ENCODE measurements at places on chromosomes 16 and 17. TPM values are rescaled to one million over a fixed set of nuclear protein-coding genes. Genes with fewer than 3 reads are reported as not detected.

Gene COPRS
- total RNA-seq: 34.7 TPM

Gene CD300E
- 0.42 TPM for total RNA-seq

Gene CNTNAP1
- 14.6 TPM for total RNA-seq

DNA sequence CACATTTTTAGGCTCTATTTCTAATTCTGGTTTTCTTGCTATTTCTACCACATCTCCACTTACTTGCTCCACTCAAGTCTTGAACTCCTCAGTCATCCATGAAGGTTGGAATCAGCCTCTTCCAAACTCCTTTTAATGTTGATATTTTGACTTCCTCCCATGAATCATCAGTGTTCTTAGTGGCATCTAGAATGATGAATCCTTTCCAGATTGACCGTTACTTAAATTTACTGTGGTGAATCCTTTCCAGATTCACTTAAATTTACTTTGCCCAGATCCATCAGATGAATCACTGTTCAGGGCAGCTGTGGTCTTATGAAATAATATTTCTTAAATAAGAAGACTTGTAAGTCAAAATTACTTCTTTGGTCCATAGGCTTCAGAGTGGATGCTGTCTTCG, 32.4 kb downstream of the CLTC start:
- no peak for DNase-seq

GRCh38 chr16:15653227-15653626, 3.2 kb downstream of the NDE1 start:
- no peak for DNase-seq

GRCh38 chr16:75555213-75555706, 792 bp downstream of the TMEM231 start:
- DNase-seq: peak; percentile 60

DNA sequence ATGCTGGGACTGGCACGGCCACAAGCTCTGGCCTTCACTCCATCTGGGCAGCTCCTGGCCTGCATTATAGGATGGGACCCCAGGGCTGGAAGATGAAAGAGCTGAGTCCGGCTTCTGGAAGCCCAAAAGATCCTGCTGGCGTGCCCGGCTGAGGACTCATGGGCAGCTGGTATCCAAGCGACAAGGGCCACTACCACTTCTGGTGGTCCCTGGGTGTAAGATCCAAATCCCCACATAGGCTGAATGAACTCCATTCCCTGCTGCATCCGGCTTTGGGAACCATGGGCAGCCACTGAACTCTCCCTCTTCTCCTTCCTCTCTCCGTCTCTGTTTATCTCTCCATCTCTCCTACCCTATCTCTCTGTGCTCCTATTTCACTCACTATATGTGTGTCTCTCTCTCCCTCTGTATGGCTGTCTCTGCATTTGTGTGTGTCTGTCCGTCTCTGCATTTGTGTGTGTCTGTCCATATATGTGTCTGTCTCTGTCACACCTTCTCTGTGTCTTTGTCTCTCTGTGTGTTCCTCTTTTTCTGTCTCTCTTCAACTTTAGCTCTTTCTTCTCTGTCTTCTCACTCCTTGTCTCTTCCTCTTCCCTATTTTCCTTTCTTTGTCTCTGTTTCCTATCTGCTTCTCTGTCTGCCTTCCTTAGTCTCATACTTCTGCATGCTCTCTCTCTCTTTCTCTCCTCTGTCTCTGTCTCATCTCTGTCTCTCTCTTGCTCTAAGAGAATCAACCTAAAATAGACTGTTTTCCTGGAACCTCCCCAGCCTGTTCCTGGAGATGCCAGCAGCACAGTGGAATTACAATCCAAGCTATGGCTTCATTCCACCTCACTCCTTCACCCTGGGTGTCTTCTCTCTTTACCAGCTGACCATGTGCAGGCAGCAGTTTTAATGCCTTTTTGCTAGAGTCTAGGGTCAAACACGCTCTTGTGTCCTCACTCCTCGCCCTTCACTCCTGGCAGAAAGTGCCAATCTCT, 60.4 kb upstream of the IRX6 start:
- no peak for DNase-seq

DNA sequence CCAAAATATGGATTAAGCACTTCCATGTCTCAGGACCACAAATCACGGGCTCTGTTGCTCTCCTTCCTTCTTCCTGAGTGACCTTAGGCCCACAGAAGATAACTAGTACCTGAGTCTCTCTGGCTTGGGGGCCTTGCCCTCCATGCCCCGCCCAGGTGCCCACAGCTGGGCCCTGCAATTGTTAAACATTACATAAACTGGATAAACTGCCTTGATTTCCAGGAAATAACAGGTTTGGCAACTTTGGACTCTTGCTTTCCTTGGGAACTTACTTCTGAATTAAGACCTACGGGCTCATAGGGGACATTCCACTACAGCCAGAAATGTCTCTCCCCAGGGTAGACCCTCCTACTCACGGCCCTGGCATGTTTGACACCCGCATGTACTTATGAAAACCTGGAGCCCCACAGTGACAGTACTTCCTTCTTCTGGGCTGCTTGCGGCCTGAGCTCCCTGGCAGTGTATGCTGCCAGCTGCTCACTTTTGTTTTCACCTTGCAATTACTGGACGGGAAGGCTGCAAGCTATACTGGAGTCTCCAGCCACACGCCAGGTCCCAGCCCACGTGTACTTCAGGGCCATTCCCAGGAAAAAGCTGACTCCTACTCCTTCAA, 2.3 kb upstream of the UBALD2 start:
- DNase-seq: no peak

GRCh38 chr16:84933774-84934631, 77.3 kb downstream of the ZDHHC7 start:
- DNase-seq: no peak

- no peak for DNase-seq
Measured at GRCh38 chr16:67236563-67237395, 9.8 kb downstream of the TMEM208 start.

- DNase-seq: no peak
Measured at GRCh38 chr16:71854369-71854948, 8.7 kb downstream of the ATXN1L start.

- no peak for DNase-seq
Measured at GRCh38 chr16:85465328-85466303, 147.5 kb upstream of the GSE1 start.

DNA sequence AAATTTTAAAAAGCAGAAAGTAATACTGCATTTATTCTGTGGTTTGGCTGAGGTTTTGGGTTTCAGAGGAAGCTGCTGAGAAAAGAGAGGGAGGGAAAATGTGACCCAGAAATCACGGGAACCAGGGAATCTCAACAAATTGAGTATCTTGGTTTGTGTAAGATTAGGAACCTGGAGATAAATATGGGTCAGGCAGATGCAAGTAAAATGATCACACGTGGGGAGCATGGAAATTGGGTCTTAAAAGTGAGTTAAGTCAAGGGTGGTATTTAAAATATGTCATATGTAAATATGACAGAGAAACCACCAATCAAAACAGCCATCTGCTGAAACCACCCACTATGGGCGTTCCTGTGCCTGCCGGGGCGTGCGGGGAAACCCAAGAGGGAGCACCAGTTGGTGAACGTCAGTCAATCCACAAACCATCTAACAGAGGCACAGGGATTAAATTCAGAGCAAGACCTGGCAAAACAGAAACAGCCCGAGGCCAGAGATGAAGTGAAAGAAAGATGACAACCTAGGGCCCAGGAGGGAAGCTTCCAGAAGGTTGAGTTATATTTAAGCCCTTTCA, 33.4 kb downstream of the CDH13 start:
- DNase-seq: no peak

Measured in urinary bladder (tissue), 4 donors.